ENCODE measurements at places on chromosomes 3 and 15.

DNA sequence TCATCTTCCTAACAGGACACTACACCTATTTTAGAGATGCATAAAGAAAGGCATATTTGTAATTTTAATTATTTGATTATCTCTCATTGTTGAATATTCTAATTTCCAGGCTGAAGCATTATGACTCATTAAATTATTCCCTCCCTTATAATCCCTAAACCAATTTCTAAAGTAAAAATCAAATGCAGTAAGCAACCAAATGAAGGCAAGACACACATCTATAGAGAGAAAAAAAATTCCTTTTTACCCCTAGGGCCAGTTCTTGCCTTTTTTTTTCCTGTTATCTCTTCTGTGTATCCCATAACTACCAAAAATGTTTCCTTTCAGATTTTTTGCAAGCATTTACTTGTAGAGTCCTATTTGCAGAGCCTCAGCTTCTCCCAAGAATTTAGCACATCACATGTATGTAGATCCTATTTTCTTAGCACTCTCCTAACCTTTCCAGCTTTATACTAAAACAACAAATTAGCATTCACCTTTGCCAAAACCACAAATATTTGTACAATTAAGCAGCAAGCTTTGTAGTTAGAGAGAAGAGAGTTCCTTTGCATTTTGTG, 177.9 kb downstream of the SATB1 start:
- DNase-seq, result no peak

DNA sequence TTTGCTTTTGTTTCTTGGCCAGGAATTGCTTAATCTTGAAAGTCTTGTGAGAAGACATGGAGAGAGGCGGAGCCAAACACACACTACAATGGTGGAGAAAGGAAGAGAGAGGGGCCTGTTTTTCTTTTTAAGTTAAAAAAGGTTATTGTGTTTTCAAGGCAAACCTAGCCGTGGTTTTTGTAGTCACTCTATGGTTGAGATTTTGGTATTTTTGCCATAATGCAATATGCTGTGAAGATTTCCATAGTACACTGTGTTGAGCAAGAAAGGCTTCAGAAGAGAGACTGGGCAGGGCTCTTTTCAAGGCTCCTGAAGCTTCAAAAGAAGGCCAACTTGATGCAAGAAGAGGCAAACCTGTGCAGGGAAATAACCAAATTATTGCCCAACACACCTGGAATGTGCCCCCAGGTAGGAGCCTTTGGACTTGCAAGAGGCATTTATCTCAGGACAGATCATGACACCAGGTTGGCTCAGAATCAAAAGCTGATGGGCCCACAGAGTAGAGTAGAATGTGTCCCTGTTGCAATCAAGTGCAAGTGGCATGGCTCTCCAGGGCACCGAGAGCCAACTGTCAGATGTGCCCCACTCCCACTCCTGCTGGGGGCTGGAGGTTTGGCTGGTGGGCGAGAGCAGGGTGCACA, 22.1 kb downstream of the AMOTL2 start:
- no peak for DNase-seq

DNA sequence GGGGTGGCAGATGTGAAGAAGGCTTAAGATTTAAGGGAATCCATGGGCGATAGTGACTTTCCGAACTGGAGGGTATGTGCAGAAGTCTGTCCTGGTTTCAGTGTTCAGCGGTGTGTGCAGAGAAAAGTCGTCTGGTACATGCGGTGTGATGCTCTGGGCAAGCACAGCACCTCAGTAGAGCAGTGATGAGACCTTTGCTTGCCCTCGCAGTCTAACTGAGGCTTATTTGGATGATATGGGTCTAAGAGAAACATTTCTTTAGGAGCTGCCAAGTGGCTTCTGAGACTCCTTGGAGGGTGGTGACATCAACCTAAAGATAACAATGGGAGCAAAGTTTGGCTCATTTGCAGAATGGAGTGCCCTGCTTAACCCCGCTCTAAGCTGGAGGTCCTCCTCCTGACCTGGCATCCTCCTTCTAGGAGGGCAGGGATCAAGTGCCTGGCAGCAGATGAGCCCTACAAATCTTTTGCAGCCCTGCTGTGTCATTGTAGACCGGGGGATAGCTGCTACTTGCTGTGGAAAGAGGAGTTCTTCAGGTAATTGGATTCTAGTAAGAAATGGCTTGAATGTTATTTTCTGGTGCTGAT, 228.1 kb upstream of the AZI2 start:
- DNase-seq, result no peak

DNA sequence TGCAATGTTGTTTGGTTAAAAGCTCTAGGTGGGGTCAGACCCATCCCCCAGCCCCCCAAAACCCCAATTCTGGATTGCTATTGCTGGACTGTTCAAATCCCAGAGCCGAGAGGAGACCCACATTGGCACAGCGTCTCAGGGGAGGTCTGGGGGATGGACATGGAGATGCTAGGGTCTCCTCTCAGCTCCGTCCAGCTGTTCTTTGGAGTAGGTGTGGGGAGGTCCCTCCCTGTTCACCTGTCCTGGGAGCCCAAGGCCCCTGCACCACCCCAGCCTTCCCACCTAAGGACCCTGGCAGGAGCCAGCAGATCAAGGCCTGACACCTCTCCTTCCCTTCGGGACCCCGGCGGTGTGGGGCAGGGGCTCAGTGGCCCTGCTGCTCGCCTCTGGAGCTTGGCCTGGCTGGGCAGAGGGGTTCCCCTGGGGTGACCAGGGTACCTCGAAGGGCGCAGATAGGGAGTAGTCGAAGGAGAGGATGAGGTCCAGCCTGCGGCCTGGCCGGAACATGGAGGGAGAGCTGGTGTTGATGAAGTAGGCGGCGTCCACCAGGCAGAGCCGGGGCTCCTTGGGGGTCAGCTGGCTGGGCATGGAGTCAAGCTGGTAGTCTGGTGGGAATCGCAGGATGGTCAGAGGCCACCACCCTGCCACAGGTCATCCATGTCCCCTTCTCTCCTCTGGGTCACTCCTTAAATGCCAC, 23.9 kb downstream of the PLA2G4D start:
- no peak for DNase-seq

- DNase-seq, result no peak
These were observed 115.5 kb upstream of the NECTIN3 start for GRCh38 chr3:110956081-110956480.

DNA sequence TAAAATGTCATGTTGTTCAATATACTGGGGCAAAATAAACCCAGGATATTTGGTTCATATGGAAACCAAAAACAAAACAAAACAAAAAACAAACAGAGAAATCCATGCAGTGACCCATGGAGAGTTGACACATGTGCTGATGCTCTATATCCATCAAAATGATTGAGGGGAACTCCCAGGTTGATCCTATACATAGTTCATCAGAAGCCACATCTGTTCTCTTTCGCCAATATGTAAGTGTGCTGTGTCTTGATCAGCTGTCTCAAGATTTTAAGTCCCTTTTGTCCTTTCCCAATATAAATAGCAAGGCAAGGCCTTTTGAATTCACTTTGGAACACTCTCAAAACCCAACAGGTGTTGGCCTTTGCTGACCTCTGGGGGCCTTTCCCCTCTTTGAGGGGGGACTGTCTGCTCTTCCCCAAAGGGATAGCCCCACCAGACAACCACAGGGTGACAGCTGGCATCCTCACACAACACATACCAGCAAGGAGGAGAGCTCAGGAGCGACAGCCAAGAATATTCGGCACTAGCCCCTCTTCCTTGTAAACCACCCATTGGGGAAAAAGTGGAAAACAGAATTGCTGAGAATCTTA, 209.4 kb upstream of the CD96 start:
- peak; percentile 18 for DNase-seq

- peak; percentile 12 for DNase-seq
These were observed 44.7 kb downstream of the ATP11B start for GRCh38 chr3:182837855-182838454.
